AML-193 (cell line): ENCODE measurements at places on chromosomes 3 and 15.

GRCh38 chr3:40465111-40465407 lies 7.9 kb downstream of the RPL14 start:
- DNase-seq, result no peak

GRCh38 chr3:16277471-16277870 lies 12.5 kb downstream of the OXNAD1 start:
- no peak for DNase-seq

GRCh38 chr3:159798951-159799350 lies 189.7 kb upstream of the IL12A start:
- no peak for DNase-seq

DNA sequence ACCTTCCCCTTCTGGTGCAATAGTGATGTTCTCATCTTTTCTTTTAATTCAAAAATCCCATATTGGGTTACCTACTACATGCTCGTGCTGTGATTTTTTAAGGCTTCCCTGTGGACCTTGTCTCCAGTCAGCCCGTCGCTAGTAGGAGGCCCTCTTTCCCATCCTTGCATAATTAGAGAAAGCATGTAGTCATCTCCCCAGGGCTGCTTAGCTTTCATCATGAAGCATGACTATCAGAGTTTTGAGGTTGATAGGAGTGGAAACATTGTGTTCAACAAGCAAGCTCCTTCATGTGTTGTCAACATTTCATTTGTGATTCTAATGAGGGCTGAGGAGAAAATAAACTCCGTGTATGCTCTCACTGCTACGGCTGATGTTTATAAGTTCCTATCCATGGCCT lies 8.7 kb upstream of the LRTM1 start:
- no peak for DNase-seq
